ENCODE measurements at places on chromosomes 12 and 14.

GRCh38 chr14:20427231-20428009 is 8.5 kb downstream of the KLHL33 start:
- DNase-seq = no peak

GRCh38 chr14:60655119-60655897 is 6.0 kb upstream of the SIX1 start:
- DNase-seq = no peak

DNA sequence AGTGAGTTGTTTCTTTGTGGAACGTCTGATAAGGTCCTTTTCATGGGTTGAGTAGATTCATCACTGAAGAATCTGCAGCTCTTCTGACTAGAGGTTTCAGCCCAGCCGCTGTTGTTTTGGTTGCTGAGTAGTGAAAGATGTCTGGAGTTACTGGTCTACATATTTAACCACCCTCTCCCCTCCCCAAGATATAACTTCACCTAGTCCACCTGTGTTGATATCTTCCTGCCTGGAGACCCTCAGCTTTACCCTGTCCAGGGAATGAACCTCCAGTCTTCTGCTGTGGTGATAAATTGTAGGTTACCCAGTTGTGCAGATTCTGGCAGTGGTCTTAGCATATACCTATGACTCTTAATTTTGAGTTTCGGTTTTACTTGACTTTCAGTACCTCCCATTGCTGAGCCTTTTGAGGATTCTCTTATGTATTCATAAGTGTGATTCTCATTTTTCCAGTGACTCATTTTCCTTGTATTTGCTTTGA is 62.9 kb downstream of the CCDC91 start:
- no peak for DNase-seq

DNA sequence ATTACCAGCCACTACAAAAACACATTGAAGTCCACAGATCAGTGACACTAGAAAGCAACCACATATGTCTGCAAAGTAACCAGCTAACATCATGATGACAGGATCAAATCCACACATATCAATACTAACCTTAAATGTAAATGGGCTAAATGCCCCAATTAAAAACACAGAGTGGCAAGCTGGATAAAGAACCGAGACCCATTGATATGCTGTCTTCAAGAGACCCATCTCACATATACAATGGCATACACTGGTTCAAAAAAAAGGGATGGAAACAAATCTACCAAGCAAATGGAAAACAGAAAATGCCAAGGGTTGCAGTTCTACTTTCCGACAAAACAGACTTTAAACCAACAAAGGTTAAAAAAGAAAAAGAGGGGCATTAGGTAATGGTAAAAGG is 307.7 kb downstream of the GPHN start:
- DNase-seq = no peak

All from suprapubic skin (tissue), 4 donors.